ENCODE measurements at places on chromosomes 12 and 14. TPM values are rescaled to one million over a fixed set of nuclear protein-coding genes. Genes with fewer than 3 reads are reported as not detected.

DNA sequence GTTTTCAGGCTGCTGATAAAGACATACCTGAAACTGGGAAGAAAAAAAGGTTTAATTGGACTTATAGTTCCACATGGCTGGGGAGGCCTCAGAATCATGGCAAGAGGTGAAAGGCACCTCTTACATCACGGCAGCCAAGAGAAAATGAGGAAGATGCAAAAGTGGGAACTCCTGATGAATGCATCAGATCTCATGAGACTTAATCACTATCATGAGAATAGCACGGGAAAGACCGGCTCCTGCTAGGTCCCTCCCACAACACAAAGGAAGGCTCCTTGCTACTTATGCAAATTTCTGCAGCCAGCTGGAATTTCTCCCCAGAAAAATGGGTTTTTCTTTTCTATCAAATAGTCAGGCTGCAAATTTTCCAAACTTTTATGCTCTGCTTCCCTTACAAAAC lies 174.1 kb upstream of the RMST start:
- no peak for DNase-seq

DNA sequence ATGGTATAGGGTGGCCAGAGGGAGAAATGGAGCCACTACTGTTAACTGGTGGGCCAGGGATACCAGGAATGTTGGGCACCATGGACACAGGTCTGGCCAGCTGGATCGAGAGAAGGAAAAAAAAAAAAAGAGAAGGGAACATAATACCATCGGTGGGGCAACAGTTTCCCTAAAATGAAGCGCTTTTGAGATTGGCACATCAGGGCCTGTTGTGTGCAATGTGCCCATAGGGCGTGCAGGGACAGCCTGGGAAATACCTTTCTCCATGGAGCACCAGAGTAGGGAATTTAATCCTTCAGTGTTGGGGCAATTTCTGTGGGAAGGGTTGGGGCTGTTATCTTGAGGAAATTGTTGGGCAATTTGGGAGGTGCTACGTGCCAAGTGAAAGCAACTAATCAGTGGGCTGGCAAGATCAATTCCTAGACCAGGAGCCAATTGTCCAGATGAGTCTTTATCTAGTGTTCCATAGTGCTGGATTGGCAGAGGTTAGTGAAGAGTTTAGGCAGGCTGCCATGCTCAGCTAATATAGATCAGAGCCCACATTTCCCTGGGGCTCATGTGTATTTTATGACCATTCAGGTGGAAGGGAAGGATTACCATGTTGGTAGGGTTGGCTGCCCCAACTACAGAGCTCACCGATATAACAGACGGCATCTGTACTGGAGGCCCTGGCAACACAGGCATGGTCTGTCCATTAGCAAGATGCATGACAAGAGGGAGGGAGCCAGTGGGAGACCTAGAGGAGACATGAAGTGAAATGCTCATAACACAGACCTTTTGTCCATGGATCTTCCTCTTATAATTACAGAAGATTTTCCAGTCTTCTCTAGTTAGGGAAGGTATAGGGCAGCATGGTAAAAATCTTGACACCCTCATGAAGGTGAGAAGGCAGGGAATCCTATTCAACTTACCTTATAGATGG lies 25.5 kb upstream of the NPFF start:
- no peak for DNase-seq

GRCh38 chr12:65673732-65674131 lies 150.6 kb upstream of the HMGA2 start:
- peak; percentile 39 for DNase-seq

GRCh38 chr14:88140874-88141273 lies 135.9 kb downstream of the GPR65 start:
- no peak for DNase-seq

DNA sequence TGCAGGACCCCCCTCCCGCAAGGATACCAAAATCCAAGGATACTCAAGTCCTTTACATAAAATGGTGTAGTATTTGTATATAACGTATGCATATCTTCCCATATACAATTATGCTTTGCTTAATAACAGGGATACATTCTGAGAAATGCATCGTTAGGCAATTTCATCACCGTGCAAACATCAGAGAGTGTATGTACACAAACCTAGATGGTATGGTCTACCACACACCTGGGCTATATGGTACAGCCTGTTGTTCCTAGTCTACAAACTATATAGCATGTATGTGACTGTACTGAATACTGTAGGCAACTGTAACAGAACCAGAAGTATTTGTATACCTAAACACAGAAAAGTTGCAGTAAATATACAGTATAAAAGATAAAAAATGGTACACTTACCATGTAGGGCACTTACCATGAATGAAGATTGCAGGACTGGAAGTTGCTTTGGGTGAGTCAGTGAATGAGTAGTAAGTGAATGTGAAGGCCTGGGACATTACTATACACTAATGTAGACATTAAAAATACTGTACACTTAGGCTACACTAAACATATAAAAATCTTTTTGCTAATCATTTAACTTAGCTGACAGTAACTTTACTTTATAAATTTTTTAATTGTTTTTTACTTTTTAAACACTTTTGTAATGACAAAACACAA lies 141.1 kb downstream of the SLC41A2 start:
- no peak for DNase-seq

GRCh38 chr14:101232340-101233020 lies 328.8 kb upstream of the DIO3 start:
- peak; percentile 48 for DNase-seq

DNA sequence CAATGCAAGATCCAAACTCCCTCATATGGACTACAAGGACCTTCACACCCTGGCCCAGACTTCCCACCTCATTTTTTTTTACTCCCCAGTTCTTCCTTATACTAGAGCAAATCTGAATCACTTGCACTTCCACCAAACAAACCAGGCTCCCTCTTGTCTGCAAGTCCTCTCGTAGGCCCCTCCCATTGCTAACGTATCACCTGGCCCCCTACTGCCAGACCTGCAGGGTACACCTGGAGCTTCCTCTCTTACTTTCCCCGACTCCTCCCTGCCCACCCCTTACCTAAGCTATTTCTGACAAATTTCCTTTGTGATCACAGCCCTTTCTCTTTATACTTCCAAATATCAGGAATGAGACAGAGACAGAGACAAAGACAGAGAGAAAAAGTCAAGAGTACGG lies 463.9 kb downstream of the GALC start:
- DNase-seq, result no peak

DNA sequence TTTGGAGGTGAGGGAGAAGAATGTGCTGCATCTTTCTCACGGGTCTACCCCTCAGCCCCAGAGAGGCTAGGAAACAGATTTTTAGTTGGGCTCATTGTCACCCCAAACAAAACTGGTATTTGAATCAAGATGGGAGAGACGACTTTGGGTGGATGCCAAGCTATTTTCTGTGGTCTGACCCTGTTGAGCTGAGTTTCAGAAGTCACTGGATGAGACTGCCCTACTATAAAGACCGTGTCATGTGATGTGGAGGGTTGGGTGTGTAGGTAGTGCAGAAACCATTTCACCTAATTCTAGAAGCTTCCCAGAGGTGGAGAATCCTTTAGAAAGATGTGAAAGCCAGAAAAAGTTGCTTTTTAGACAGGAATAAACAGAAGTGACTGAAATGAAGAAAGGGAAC lies 60.2 kb downstream of the IFT43 start:
- DNase-seq, result no peak

GRCh38 chr12:19572920-19573558 lies 133.7 kb downstream of the AEBP2 start:
- peak; percentile 47 for DNase-seq

- no peak for DNase-seq
Observed at GRCh38 chr14:71907793-71908515, 24.3 kb upstream of the RGS6 start.

GRCh38 chr14:100436745-100437406 lies 113.7 kb downstream of the SLC25A47 start:
- DNase-seq, result peak; percentile 8

DNA sequence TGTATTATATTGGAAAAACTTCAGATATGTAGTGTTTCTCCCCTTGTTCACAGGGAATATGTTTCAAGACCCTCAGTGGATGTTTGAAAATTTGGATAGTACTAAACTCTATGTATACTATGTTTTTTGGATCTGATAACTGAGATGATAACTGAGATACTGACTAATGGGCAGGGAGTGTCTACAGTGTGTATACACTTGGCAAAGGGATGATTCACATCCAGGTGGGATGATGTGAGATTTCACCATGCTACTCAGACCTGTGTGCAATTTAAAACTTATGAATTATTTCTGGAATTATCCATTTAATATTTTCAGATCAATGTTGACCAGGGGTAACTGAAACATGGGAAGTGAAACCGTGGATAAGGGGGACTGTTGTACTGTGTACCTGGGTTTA lies 13.8 kb downstream of the RAD51B start:
- DNase-seq, result no peak

DNA sequence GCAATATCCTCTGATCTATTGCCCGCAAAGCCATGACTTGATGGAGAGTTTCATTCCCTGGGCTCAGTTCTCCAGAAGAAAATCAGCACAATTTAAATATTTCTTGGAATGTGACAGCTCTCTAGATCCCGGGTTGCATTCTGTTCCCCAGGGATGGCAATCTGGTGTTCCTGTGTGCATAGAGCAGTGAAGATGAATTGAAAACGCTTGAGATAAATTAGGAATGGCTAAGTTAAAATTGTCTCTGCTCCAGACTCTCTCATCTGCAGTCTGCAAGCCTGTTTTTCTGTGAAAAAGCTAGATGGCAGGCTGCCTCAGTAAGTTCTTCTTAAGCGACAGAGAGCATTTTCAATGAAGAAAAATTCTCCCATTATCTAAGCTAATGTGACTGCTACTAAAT lies 582.5 kb upstream of the MGAT4C start:
- peak; percentile 44 for DNase-seq

DNA sequence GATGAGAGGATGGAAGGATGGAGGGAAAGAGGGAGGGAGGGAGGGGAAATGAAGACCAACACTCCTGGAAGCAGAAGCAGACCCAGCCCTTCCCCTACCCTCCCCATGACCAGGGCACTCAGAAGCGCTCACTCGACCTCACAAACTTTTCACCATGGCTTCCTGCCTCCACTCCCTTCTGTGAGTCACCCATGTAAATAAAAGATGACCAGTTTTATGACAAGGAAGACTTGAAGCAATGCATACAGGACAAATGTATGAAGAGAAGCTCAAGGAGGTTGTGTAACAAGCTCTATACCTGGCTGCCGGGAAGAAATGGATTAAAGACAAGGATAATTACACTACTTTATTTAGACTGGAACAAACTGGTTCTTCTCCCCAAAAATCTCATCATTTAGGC lies 63.8 kb downstream of the CDC42BPB start:
- DNase-seq, result no peak

DNA sequence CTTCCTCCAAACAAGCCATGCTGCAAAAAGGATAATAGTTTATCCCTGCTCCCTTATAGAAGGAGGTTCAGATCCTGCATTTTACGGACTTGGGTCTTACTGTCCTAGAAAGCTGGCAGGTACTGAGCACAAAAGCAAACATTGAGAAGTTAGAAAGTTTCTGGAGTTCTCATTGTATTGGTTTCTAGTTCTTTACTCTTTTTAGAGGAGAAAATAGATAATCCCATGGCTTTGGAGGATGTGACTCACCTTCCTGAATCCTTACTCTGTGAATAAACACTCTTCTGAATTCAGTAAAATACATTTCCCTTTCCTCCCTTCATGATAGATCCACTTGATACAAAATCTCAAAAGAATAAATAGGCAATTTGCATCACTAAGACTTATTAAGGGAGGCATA lies 188.9 kb downstream of the NPAS3 start:
- no peak for DNase-seq

CACNA1C gene
- total RNA-seq, result 6.5 TPM

GUCY2C gene
- 0.21 TPM for total RNA-seq

CMA1 gene
- total RNA-seq, result not detected

PTPN21 gene
- 31.3 TPM for total RNA-seq

RASSF8 gene
- 51.0 TPM for total RNA-seq

PPP2R5C gene
- total RNA-seq, result 86.2 TPM

ZNF664 gene
- 55.4 TPM for total RNA-seq

MYH6 gene
- total RNA-seq, result 3.3 TPM

Measured in tongue (tissue), 3 donors.